ENCODE measurements at places on chromosomes 16 and 17. TPM values are rescaled to one million over a fixed set of nuclear protein-coding genes. Genes with fewer than 3 reads are reported as not detected.

The TNS4 gene
- total RNA-seq = not detected

The KRT14 gene
- not detected for total RNA-seq

GRCh38 chr17:77304746-77305473 is 164.1 kb downstream of the SEC14L1 start:
- DNase-seq = no peak

DNA sequence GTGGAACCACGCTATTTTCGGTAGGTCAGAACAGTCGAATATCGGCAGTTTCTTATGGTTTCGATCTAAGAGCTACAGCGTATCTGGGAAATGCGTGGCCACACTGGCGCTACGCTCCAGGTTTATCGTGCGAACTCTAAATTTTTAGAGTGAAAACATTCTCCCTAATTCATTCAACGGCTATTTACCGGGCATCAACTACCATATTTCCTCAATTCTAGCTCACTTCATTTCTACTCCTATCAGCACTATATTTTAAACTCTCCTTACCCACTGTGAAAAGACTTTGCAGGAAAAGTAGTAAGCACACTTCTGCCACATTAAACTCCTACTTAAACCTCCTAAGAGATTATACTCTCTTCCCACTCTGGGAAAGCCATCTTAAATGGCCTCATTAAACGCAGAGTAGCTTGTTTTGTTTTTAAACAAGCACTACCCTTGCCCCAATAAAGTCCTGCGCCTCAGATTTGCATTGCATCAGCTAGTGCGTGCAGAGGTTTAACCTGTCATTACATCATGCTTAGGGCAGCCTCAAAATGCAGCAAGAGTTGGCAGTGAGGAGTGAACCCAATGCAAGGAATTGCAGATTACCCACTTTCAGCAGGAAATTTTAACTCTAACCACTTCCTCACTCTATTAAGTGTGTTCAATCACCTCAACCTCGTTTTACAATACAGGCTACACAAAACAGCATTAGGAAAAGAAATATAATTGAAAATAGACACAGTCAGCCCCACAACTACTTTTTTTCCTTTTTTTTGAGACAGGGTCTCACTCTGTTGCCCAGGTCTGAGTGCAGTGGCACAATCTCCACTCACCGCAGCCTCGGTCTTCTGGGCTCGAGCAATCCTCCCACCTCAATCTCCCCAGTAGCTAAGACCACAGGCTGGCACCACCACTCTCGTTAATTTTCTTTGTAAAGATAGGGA is 18.8 kb downstream of the SIAH1 start:
- no peak for DNase-seq

GRCh38 chr17:55661256-55661758 is 61.4 kb downstream of the TMEM100 start:
- DNase-seq = no peak

DNA sequence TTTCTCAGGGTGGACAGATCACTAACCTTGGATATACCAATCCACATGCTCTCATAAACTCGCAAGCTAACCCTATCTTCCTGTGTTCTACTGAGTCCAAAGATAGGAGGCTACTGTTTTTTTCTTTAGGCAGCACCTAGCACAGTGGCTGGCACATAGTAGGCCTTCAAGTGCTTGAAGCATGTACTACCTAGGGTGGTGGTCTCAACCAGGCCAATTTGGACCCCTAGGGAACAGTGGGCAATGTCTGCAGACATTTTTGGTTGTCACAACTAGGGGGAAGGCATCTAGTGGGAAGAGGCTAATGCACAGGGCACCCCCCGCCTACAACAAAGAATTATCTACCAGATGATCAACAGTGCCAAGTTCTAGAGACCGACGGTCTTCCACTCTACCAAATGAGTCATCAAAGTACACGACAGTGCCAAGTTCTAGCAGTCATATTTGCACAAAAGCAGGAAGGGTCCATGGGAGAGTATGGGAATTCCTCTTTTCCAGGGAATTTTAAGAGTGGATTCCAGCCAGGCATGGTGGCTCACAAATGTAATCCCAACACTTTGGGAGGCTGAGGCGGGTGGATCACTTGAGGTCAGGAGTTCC is 390.3 kb downstream of the SLC39A11 start:
- DNase-seq = no peak

DNA sequence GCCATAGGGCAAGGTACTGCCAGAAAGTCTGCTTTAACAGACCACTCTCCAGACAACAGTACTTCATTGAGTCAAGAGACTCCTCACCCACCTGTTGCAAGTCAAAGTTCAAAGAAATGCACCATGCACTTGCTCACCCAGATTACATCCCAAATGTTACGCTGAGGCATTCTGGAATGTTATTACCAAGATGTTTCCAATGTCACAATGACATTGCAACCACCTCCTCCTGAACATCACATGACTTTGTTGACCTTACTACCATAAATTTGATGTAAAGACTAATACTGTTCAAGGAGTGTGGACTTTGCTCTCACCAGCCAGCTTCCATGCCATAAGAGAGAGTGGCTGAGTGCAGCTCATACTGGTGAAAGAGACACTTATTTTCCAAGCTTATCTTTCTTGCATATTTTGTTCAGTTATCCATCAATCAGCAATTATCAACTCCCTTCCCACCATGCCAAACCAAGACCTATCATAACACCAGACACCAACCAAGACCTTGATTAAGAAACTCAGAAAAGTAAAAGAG is 58.5 kb upstream of the BCAR1 start:
- DNase-seq = no peak

DNA sequence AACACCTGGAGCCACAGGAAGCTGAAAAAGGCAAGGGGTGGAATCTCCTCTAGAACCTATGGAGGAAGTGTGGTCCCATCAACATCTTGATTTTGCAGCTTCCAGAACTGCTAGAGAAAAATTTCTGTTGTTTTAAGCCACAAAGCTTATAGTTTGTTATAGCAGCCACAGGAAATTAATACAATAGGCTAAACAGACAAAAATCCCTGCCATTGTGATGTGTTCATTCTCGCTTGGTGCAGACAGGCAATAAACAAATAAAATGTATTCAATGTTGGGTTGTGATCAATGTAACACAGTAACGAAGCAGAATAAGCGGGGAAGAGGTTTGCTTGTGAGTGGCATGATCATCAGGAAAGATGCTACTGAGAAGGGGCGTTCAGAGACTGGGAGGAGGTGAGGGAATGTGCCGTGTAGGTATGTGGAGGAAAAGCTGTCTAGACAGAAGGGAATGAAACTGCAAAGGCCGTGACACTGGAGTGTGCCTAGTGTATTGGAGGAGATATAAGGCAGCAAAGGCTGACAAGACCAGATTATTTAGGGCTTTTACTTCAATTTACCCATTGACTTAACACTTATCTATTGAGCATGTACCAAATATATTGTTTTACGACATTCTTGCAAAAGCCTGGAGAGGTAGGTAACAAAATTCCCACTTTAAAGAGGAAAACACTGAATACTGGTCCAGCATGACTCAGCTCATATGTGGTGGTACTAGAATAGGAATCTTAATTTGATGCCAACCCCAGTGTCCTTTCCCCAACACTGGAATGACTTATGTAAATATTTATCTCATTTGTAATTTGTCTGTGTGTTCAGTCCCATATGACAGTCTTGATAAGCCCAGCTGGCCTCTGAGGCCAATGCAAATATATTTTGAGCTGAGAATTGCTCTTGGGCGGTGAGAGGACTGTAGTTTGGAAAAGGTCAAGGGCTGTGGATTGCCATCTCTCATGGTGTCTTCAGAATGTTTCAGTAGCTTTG is 375.9 kb downstream of the CDH13 start:
- no peak for DNase-seq

DNA sequence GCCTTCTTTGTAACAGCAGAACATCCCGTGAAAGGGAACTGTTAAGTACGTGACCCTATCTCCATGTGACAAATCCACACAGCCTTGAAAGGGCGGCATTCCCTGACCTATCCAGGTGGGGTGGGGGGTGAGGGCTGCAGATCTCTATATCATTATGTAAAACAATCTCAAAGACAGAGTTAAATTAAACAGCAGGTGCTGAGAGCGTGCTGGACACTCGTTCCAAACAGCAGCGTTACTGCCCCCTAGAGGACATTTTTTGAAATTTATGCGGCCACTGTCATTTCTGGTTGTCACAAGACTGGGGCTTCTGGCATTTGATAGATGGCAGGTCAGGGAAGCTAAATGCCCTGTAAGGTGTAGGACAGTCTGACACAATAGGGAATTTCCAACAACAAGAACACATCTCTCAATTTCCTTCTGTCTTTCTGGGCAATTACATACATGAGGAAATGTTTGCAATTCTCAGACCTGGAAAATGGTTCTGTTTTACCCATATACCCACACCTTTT is 6.7 kb upstream of the SLC25A39 start:
- DNase-seq = peak; percentile 60
